ENCODE measurements at places on chromosomes 5 and 9. TPM values are rescaled to one million over a fixed set of nuclear protein-coding genes. Genes with fewer than 3 reads are reported as not detected.

- DNase-seq = no peak
Measured at GRCh38 chr9:106753155-106753671, 109.8 kb upstream of the ZNF462 start.

GRCh38 chr5:36536616-36537005 lies 69.8 kb upstream of the SLC1A3 start:
- DNase-seq = no peak

DNA sequence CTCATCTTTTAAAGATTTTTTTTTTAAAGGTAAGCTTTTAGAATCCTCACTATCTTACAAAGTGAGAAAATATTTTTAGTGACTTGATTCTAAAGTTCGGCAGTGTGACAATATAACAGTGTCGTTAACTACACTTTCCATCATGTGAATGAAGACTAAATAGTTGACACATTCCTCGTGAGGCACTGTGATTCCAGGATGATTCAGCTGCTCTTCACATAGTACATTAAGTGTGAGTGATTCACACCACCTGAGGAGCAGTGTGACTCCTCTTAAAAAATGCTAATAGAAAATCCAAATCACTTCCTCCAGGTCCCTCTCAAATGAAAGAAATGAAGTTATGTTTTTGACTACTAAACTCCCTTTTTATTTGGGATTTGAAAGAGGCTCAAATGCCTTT lies 589.5 kb downstream of the GABRG2 start:
- DNase-seq = peak; percentile 9

- DNase-seq = no peak
Measured at GRCh38 chr5:140342287-140342686, 4.1 kb downstream of the HBEGF start.

GRCh38 chr9:83154087-83154736 lies 91.3 kb upstream of the RASEF start:
- DNase-seq = peak; percentile 89

- no peak for DNase-seq
Measured at GRCh38 chr5:3596857-3597166, 1.2 kb downstream of the IRX1 start.

DNA sequence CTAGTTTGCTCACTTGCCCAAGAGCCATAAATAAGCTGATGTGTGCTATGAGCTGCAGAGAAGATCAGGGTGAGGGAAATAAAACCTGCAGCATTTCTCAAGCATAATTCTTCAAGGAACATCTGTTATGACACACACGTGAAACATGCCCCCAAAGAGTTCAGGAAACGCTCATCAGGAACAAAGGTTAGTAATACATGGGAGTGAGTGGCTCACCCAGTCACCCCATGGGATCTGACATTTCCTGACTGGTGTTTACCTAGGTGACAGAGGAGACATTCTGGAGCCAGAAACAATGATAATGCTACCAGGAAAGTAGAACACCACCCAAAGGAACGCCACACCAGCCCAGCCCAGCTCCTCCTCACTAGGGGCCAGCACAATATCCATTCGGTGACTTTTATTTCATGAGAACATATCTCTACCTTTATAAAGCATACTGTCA lies 66.0 kb downstream of the FRMD3 start:
- peak; percentile 96 for DNase-seq

DNA sequence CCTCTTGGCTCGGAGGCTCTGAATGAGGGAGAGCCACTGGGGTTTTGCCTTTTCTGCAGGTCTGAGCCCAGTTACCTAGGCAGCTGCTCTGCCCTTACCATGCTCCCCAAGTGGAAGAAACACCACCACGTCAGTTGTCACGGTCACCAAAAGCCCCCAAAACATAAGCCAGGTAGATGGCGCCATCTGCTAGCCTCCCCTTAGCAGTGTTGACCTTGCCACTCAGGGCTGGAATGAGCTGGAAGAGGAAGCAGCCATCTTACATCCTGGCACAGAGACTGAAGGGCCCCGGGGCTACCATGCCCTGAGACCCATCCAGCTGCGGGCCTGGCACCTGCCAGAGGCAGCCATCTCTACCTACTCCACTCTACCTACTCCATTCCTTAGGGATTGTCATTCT lies 7.4 kb downstream of the ZER1 start:
- no peak for DNase-seq

The IFNA21 gene
- total RNA-seq = not detected

DNA sequence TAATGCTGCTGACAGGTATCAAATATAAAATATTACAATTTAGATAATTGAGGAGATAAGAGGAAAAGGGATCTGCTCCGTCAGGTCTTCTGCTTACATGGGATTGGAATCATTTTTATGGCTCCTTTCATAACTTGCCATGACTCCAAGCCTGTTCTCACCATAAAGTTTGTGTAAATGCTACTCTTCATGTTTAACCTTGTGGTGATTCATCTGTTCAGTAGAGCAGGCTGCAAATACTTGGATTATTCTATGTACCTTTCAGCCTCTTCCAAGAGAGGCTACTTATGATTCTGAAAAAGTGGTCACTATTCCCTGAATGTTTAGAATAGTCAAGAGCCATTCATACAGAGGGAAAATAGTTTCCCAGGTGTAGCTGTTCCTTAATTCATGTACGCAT lies 66.9 kb downstream of the SLC44A1 start:
- no peak for DNase-seq

DNA sequence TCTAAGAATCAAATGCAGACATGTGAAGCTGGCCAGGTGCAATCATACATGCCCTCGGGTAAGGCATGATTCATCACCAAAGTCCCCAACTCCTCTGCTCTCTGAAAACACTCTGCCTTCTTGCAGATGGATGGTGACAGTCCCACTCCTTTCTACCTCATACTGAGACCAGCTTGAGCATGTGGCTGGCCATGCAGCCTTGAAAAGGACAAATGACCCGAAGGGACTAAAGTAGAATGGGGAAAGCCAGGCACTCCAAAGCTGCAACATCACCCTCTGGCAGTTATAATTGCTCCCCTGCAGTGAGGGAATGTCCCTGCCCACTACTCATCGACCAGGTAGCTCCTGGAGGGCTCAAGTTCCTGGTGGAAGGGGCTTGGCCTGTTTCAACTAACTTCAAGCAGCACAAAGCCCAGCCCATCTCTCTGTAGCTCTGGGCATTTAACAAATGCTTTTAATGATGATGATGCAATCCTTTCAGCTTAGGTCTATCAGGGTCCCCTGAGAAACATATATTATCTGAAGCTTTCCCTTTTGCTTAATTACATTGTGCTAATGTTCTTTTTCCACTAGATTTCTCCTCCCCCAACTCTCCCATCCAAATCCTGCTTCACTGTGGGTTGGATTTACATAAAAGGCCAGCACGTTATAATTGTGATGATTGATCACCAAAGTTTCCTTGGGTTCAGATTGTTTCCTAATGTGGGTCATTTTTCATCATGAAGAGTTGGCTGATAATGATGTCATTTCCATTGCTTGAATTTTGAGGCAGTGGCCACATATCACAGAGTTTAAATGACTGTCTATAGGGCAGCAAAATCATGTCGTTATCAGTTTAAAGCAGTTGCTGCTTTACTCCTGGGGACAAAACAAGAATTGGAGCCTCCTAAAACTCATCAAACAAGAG lies 436.5 kb upstream of the SLC30A5 start:
- DNase-seq = no peak

DNA sequence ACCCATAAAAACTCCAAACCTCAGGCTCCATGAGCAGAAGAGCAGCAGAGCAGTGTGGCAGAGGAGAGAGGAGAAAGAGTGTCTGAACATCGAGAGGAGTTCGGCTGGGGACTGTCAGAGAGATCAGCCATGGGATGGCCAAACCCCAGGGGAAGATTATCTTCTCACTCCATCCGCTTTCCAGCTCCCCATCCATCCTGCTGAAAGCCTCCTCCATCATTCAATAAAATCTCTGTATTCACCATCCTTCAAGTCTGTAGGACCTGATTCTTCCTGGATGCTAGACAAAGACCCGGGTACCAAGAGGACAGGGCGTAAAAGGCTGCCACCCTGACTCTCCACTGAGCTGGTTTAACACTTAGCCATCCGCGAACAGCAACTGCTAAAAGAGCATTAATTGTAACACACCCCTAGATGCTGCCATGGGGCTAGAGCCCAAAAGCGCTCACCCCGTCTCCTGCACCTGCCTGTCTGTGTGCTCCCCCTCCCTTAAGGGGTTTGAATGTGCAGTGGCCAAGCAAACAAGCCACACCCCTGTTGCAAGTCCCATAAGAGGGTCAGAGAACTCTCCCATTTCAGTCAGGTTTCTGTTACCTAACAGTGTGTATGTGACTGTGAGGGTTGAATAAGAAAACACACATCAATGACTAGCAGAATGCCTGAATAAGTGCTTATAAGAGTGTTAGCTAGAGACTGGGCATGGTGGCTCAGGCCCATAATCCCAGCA lies 13.9 kb upstream of the SELENOP start:
- no peak for DNase-seq

DNA sequence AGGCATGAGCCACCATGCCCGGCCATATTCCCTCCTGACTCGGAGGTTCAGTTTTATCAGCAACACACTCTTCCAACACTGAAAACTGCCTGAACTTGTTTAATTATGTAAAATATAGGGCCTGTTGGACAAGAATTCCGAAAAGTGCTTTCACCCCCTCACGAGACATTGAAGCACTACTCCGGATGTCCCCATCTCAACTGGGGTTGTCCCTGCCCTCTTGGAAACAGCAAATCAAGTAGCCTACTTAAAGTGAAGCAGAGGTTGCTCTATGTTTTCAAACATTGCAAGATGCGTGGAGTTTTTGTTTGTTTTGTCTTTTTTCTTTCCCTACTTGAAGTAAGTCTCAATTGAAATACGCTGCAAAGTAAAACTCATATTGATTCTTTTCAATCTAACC lies 7.6 kb downstream of the PTGER4 start:
- no peak for DNase-seq

The TSSK1B gene
- not detected for total RNA-seq

GRCh38 chr5:113181853-113182490 lies 205.4 kb downstream of the DCP2 start:
- DNase-seq = peak; percentile 21

The MARCOL gene
- not detected for total RNA-seq
